Right ventricle myocardium inferior (tissue), 1 donor: ENCODE measurements at places on chromosomes 12 and 14. TPM values are rescaled to one million over a fixed set of nuclear protein-coding genes. Genes with fewer than 3 reads are reported as not detected.

BMAL2 gene
- 1.2 TPM for total RNA-seq

OR2AP1 gene
- not detected for total RNA-seq

GPR84 gene
- 0.22 TPM for total RNA-seq

ABCD2 gene
- total RNA-seq = 9.4 TPM

ZDHHC22 gene
- not detected for total RNA-seq

AREL1 gene
- 22.7 TPM for total RNA-seq

OTX2 gene
- not detected for total RNA-seq

RERGL gene
- 2.1 TPM for total RNA-seq

SLC10A1 gene
- total RNA-seq = not detected

LALBA gene
- total RNA-seq = not detected

ACSS3 gene
- total RNA-seq = 20.4 TPM

CMTM5 gene
- 0.92 TPM for total RNA-seq

GPR162 gene
- 7.8 TPM for total RNA-seq

TEX52 gene
- total RNA-seq = not detected

CCDC177 gene
- not detected for total RNA-seq

ALDH2 gene
- total RNA-seq = 382 TPM

TMEM179 gene
- not detected for total RNA-seq

KCNA1 gene
- not detected for total RNA-seq

CPNE6 gene
- total RNA-seq = not detected

PYM1 gene
- 19.1 TPM for total RNA-seq

PLA2G1B gene
- total RNA-seq = not detected

REP15 gene
- total RNA-seq = 8.2 TPM
